ENCODE measurements at places on chromosomes 6 and 20.
A peak's percentile ranks its signal among the peaks of the same experiment; 100 is the strongest.

GRCh38 chr6:132399376-132400074, 1.8 kb downstream of the MOXD1 start:
- DNase-seq: peak; percentile 73

DNA sequence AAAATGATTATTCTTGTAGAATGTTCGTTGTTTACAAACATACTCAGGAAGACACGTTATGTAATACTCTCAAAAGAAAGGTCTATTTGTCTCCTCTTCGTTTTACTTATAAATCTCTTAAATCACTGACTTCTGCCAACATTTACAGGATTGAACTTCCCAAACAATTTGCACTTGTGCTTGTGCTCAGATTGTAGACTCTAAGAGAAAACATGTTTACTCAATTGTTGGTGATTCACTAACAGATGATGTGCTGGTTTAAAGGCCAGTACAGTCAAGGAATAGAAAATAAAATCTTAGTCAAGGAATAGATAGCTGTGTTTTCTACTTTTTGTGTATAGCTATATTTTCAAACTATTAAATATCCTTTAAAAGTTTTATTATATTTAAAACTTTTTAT, 172.8 kb downstream of the GJA1 start:
- no peak for DNase-seq

- no peak for DNase-seq
Measured at GRCh38 chr6:7993952-7994351, 70.2 kb downstream of the BLOC1S5 start.

GRCh38 chr6:113805173-113805790, 51.9 kb upstream of the MARCKS start:
- DNase-seq: no peak

DNA sequence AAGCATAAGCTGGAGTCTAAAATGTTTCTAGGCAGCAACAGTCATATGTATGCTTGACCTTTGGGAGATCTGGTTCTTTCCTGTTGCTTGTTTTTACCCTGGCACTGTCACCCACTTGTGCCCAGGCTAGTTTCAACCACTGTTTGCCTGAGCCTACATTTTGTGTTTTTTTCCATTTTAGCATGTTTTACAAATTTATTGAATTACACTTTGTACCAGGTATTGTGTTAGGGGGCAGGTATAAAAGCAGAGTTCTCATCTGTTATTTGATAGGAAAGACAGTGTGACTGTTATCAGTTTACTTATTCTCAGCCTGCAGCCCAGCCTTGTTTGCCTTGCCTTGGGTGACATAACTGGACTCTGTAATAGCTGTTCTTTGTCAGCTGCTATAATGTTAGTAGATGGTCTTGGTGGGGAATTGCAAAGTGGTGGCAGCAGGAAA, 147.0 kb downstream of the CDKAL1 start:
- no peak for DNase-seq

- no peak for DNase-seq
Measured at GRCh38 chr6:16028966-16029365, 99.9 kb upstream of the MYLIP start.

DNA sequence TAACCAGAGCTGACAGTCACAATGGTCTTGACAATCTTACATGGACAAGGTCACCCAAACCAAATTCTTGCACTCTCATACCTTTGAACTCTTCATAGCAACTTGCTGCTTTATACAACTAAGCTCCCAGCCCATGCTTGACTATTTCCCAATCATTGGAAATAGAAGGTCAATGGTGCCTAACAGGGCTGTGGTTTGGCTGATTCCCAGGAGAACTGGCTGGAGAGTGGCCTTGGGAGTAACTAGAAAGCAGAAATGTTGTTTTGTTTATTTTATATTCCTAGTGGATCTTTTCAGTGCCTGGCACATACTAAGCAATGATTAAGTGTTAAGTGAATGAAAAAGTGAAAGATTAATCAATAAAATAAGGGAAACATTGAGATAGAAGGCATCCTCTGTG, 3.0 kb downstream of the SPINT4 start:
- no peak for DNase-seq

DNA sequence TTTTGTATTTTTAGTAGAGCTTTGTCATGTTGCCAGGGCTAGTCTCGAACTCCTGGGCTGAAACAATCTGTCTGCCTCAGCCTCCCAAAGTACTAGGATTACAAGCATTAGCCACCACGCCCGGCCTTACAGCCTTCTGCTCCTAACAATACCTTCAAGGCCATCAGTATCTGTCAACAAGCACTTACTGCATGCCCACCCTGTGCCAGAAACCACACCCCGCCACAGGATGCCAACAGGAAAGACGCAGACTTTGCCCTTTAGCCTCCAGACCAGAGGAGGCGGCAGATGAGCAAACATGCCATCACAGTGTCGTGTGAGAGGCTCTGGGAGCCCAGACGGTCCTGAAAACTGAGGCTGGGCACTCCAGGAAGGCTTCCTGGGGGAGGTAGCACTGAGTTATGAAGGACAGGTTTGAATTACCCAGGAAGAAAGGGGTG, 34.7 kb upstream of the TGM3 start:
- DNase-seq: no peak

DNA sequence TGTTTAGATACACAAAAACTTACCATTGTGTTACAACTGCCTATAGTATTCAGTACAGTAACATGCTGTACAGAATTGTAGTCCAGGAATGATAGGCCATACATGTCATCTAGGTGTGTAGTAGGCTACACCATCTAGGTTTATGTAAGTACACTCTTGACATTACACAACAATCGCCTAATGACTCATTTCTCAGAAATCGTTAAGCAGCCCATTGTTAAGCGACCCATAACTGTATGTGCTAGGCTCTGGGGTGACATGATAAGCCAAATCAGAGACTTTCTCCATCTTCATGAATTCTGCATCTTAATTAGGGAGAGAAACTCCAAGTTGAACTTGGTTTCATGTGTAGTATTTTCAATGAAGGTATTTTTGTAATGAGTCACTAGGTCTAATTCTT, 17.2 kb downstream of the STK35 start:
- no peak for DNase-seq

- no peak for DNase-seq
Measured at GRCh38 chr20:24783631-24784492, 165.2 kb upstream of the CST7 start.
